ENCODE measurements at places on chromosomes 6 and 20.

DNA sequence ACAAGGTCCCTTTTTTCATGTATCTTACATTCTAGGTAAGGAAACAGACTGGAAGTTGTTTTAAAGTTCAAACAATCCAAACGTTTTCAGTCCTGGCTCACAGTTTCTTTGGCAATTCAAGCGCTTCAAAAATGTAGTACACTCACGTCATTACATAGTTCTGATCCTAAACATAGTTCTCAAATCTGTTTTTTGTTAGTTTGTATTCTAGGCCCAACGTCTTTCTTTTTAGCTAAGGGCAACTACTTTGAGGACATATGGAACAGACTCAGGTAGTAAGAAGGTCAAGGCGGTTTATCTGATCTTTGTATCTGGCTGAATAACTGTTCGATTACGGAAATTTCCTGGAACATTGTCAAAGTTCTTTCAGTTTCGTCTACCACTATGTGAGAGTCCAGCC, 36.9 kb upstream of the PLCB4 start:
- no peak for DNase-seq

DNA sequence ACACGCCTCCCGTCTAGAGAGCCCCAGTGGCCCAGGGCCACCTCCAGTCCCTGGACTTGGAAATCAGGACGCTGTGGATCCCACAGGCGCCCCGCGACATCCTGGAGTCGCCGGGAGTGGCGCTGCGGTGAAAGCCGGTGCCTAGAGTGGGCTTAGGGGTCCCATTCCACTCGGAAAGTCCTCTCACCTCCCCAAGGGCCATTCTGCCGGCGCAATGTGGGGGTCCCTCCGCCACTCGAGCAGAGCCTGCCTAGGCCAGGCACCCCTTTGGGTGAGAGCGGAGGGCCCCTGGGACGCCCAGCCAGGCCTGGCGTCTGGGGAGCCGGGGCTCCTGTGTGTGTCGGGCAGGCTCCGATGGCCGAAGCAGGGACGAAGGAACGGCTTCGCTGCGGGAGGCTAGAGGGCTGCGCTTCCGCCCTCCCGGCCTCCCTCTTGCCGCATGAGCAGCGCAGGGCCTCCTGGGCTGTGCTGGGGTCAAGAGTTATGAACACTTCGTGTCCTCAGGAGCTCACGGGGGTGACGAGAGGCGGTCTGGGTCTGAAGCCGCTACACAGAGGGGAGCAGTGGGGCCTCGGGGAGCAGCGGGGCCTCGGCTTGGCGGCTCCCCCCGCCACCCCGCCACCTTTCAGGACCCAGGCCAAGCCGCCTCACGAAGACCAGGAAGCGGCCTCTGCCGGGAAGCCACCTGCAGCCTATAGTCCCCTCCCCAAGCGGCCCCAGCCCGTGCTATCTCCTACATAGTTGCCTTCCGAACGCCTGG, 13.6 kb downstream of the POU3F2 start:
- no peak for DNase-seq

DNA sequence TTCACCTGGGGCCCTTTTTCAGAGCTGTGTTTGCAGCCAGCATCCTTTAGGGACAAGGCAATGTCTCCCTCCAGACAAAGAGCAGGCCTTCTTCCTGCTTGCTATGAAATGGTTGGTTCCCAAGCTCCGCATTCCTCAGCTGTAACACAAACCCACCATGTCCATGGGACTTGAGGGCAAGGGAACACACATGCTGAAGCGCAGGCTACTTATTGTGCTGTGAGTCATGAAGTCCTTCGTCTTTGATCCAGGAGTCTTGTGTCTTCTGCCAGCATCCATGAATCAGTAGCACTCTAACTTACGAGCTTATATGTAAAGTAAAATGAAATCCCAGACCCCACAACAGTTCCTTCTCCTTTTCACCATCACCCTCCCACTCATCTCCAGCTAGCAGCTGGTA, 59.0 kb downstream of the ANKRD60 start:
- DNase-seq = no peak

GRCh38 chr6:62090442-62091229, 195.4 kb downstream of the KHDRBS2 start:
- no peak for DNase-seq

GRCh38 chr6:108174371-108175175, 8.8 kb downstream of the NR2E1 start:
- no peak for DNase-seq

DNA sequence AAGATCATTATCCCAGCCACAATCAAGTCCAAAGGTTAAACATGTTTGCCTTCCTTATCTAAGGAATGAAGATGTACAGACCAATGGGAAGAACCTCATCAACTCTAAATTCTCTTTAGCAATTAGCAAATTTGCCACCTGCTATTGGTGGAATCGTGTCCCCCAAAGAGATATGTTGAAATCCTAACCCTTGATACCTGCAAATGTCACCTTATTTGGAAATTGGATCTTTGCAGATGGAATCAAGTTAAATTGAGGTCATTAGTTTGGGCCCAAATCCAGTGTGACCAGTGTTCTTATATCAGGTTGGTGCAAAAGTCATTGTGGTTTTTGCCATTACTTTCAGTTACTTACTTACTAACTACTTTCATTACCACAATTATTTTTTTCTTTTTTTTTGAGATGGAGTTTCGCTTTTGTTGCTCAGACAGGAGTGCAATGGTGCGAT, 31.3 kb downstream of the KLHL31 start:
- no peak for DNase-seq

- DNase-seq = no peak
Observed at GRCh38 chr20:45983279-45983743, 11.3 kb upstream of the ZNF335 start.

- DNase-seq = no peak
Observed at GRCh38 chr6:144515761-144516160, 230.6 kb downstream of the UTRN start.

GRCh38 chr6:15303920-15304291, 58.0 kb downstream of the JARID2 start:
- no peak for DNase-seq

DNA sequence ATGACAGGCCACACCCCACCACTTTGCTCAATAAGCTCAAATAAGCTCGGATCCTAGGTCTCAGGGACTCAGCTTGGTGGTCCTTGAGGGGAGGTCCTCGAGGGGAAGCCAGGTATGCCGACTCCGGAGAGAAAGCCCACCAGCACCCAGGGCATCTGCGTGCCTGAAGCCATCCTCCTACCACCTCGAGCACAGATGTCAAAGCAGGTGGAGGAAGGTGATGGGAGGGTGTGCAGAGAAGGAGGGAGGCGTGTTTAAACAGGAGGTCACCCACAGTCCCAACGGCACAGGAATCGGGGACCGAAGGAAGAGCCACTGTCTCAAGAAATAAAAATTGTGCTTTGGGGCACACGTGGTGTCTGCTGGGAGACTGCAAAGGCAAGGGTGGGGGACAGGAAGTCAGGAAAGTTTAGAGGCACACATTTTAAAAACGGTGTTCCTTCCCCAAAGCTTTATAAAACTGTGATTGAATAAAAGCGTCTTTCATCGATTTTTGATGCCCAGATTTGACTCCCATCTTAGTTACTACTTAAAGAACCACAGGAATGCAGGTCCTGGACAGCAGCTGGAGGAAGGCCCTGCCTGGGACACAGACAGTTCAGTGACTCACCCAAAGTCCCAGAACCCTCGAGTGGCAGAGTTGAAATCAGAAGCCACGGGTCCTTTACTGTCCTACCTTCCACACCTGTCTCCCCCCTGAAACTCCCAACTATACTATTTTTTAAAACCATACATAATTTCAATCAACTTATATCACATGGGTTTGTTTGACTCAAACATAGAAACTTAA, 221.0 kb upstream of the PDE10A start:
- DNase-seq = no peak

DNA sequence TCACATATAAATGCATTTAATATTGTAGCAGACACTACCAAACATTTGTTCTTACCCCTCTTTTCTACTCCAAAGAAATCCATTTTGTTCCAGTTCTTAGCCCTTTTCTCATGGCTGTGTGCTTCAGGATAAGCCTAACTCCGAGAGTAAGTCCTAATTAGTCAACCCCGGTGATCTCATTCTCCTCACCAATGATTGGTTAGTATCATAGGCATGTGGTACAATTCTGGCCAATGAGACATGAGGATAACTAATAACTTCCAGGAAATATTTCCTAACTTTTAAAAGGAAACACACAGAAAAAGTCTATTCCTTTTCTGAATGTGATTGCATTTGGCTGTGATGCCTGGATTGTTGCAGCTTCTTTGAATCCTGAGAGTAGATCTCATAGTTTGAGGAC, 116.0 kb downstream of the GPR63 start:
- no peak for DNase-seq

DNA sequence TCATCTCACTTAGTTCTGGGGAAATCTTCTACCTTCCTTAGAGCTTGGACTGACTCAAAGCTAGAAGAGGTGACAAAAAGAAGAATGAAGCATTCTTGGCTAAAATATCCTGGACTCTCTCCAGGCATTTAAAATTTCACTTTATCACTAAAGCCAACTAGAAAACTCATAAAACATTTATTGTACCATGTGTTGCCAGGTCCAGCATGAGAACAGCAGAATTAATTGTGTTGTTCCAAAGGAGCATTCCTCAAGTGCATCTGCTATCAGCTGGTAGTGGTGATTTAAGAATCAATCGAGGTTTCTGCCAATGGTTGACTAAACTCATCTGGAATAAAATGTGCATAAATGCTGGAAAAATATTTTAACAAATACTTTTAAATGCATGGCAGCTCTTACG, 147.3 kb upstream of the SSTR4 start:
- no peak for DNase-seq

DNA sequence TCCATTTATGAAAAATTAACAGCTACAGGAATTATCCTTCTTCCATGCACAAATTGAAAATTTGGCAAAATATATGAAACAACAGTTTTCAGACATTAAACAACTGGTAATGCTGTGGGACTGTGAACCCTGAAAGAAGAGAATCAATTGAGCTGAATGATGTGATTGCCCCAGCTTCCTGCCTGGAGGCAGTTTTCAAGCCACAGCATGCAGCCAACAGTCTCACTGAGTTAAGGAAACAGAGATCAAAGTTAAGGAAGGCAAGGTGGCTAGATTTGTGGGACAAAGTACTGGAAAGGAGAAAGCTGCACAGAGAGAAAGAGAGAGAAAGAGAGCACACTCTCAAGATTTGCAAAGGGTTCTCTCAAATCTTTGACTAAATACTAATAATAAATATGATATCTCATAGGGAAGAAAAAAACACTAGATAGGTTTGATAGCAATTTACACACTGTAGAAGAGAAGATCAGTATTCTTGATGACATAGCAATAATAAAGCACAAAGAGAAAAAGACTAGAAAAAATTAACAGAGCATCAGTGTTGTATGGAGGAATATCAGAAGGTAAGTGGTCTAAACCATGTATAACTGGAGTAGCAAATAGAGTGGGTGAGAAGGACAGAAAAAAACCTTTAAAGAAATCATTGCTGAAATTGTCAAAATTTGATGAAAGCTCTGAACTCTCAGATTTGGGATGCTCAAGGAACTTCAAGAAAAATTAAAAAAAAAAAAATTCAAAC, 70.1 kb upstream of the CNKSR3 start:
- no peak for DNase-seq

Measured in CD4-positive, alpha-beta memory T cell (primary cell).